ENCODE measurements at places on chromosomes 5 and 9.

DNA sequence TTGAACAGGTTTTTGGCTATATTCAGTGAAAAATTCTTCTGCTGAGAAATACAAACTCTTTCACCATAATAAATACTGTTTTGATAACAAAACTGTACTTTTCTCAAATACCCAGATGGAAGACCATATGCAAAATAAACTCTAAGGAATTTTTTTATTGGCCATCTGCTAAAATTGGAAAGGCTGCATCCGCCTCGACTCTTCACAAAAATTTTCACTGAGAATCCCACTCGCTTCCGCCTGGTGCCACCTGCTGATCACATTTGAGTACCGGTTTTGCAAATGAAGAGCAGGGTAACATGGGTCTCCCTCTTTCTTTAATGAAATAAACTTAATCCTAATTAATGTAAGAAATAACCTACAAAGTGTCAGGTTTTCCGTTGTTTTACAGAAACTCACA lies 76.4 kb downstream of the TTLL11 start:
- no peak for DNase-seq

GRCh38 chr9:117521293-117521692 lies 106.4 kb upstream of the ASTN2 start:
- no peak for DNase-seq

DNA sequence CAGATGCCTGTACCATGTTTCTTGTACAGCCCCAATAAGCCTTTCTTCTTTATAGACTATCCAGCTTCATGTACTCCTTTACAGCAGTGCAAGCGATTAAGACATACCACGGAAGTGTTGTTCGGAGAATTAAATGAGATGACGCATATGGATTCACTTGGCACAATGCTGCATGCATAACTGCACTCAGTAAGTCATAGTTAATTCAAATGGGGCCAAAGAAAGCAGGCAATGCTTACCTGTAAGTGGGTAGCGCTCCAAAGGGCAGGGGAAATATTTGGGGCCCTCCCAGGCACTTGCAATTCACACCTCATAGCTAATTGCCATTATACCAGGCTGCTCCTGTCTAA lies 7.7 kb upstream of the ADRA1B start:
- no peak for DNase-seq

- DNase-seq, result no peak
These were observed 94.9 kb upstream of the PLPPR1 start for GRCh38 chr9:100933656-100934055.

GRCh38 chr5:120614531-120615180 lies 150.6 kb downstream of the PRR16 start:
- no peak for DNase-seq

DNA sequence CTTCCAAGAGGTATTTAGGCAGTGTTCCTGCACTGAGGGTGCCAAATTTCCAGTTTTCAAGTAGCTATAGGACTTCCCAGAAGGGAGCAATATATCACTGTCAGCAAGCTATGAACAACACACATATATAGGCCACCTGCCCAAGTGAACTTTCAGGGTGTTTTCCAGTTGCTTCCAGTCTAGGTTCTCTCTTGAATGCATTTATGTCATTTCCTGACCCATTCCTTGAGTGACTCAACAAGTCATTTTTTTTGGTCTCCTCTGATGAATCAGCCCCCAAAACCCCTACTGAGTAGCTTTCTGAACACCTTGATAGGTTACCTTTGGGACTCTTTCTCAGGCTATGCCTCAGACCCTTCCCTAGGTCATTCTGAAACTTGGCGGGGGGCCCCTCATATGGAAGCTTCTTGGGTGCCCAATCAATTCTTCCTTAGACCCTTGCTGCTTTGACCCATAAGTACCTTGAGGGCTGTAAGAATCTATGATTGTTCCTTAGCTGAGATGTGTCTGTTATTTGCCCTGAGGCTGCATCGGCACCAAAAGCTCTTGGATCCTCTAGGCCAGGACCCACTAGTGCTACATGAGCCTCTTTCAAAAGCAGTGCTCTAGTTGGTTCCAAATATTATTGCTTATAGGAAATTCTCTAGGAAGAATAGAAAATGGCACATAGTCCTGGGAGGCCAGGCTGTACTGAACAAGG lies 12.4 kb downstream of the DNAJB5 start:
- no peak for DNase-seq

DNA sequence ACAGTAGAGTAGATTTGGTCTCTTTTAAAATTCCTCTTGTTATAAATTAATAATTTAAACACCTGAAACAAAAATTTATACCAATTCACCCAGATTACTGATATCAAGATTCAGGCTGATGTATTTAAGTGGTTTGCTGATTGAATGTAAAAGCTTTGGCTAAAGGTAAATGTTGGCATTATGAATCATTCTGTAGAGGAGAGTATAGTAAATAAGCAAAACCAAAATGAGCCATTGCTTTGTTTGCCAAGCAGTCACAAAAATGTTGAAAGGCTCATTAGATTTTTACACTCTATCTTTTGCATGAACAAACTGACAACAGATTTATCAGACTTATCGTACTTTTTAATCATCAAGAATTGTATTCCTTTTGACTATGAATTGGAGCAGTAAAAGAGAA lies 332.6 kb downstream of the FAM170A start:
- no peak for DNase-seq

DNA sequence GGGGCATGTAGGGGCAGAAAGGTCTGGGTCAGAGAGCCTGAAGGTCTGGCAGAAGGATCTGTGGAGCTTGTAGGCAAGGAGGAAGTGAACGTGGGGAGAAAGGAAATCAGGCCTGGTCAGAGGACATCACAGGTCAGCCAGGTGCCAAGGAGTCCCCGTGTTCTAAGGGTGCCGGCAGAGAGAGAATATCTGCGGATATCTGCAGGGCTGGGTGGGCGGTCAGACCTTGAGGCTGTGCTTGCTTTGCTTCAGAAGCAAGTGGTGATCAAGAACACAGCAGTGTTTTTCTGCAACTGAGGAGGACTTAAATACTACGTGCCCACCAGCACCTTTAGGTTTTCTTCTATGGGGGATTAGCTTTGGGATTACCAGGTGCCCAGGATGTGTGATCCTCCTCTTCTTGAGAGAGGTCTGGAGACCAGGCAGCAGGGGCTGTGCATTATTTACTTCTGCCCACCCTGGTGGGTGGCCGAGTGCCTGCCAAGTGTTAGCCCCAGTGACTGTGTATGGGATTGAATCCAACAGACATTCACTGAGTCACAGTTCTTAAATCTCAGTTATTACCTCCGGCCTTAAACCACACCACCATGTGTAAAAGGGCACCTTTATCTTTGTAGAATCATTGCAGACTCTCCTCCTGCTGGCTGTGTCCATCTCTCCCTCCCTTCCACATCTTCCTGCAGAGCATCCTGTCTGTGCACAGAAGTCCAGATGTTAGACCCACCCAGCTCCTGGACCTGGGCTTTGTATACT lies 12.5 kb upstream of the SHB start:
- DNase-seq, result no peak

DNA sequence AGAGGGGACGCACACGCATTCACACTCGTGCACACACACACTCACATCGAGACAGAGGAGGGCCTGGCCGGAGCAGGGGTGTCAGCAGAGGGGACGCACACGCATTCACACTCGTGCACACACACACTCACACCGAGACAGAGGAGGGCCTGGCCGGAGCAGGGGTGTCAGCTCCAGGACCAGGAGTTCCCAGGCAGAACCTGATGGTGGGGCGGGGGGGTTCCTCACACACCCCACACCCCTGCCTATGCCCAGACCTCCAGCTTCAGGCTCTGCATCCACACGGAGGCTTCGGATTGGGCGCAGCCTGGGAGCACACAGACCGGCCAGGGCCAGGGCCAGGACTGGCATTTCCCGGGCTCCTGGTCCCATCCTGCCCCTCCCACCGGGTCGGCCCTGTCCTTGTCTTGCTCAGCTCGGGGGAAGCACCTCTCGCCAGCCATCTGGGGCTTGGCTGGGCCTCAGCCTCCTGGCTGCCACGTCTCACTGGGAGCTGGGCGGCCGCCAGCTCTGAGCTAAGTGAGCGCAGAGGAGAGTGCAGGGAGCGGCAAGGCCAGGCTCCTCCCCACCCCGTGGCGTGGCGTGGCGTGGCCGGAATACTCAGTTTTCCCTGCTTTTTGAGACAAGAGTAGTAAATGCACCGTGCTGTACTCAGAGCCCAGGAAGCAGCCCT lies 31.3 kb downstream of the ADAMTS2 start:
- no peak for DNase-seq

DNA sequence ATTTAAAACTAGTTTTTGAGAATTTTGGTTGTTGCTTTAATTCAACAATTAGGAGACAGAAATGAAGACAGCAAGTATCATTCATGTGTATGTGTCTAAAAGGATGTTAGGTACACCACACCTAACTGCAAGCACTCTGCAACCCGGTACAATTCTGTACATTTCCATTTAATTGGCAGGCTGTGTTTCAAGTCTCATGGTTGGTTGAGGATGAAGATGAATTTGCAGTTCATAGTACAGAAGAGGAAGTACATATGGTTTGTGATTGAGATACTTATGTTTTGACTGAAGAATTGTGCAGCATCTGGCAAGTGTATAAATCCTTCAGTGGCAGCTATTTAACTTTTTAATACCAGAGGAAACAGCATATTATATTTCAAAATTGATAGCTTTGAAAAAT lies 628.7 kb upstream of the ZNF608 start:
- DNase-seq, result no peak

DNA sequence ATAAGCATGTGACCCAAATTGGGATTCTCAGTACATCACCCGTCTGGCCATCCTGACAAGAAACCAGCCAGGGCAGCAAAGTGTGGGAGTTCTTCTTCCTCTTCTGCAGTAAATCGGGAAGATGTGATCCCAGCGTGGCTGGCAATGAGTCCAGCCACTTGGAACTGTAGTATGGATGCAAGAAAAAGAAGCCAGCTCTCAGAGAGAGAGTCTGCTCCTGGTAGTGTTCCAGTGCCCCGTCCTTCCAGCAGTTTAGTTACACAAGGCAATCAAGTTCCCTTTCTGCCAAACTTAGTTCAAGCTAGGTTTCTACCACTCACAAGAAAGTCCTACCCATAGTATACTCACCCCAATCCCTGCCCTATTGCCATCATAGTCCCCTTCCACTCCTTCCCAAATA lies 65.6 kb downstream of the CDK5RAP2 start:
- no peak for DNase-seq

- DNase-seq, result no peak
These were observed at the start of gene PCDHGA6 for GRCh38 chr5:141373673-141374317. TSS of gene PCDHGA6 (plus strand) at chr5:141373891. CDS start at chr5:141374084, 193 bp downstream.

- DNase-seq, result no peak
These were observed 4.8 kb downstream of the CD274 start for GRCh38 chr9:5455181-5455580.

DNA sequence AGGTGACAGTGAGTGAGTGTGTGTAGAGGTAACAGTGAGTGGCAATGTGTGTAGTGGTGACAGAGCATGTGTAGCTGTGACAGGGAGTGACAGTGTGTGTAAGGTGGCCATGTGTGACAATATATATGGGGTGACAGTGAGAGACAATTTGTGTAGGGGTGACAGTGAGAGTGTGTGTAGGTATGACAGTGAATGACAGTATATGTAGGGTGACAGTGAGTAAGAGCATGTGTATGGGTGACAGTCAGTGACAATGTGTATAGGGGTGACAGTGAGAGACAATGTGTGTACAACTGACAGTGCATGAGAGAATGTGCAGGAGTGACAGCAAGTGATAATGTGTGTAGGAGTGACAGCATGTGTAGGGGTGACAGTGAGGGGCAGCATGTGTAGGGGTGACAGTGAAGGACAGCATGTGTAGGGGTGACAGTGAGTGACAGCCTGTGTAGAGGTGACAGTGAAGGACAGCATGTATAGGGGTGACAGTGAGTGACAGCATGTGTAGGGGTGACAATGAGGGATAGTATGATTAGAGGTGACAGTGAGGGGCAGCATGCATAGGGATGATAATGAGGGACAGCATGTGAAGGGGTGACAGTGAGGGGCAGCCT lies 10.1 kb upstream of the GAPT start:
- DNase-seq, result no peak

GRCh38 chr9:72351538-72352453 lies 13.2 kb downstream of the ZFAND5 start:
- no peak for DNase-seq

DNA sequence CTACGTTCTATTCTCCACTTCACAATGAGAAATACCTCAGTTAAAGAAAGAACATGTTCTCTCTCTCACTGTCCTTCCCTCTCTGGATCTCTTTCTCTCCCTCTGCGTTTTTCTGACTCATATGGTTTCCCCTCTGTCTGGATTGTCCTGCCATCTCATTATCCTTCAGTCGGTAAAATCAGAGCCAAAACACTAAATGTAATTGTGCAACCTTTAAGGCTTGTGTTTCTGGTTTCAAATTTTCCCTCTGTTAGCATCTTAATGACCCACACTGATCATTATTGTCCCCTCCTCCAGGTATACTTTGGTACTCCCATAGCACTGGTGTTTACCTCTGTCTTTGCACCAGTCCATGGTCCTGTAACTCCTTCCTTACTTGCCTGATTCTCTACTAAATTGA lies 509.4 kb upstream of the C9orf72 start:
- DNase-seq, result no peak

- DNase-seq, result no peak
These were observed 46.1 kb downstream of the TNFSF15 start for GRCh38 chr9:114759512-114760341.

- DNase-seq, result no peak
These were observed 21.5 kb downstream of the SMIM23 start for GRCh38 chr5:171806976-171807747.

DNA sequence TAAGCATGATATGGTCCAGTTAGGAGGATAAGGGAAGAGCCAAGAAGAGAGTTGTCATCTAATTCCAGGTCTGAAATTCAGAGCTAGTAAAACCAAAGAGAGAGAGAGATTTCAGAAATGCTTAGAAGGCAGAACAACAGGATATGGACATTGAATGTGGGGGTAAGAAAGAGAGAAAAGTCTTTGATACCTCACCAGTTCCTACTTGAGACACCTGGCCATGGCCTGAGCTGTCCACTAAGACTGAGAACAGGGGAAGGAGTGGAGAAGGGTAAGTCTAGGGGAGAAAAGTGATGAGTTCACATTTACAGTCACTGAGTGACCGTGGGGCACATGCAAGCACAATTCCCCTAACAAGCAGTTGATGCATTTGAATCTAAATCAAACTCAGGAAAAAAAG lies 35.5 kb downstream of the TIMD4 start:
- no peak for DNase-seq

DNA sequence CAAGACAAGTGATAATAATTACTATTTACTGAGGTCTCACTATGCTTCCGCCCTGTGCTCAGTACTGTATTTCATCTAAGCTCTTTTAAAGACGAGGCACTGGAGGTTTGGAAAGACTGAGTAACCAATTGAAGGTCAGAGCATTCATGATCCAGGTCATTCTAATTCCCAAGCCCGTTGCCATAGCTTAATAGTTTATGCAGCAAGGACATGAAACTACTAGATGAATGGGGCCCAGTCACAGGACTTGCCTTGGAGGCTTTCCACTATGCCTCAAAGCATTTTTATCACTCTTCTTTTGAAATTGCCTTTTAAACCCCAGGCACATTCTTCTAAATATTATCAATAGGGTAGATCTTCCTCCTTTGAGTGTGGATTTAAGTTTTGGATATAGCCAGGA lies 17.2 kb upstream of the NFIB start:
- no peak for DNase-seq

DNA sequence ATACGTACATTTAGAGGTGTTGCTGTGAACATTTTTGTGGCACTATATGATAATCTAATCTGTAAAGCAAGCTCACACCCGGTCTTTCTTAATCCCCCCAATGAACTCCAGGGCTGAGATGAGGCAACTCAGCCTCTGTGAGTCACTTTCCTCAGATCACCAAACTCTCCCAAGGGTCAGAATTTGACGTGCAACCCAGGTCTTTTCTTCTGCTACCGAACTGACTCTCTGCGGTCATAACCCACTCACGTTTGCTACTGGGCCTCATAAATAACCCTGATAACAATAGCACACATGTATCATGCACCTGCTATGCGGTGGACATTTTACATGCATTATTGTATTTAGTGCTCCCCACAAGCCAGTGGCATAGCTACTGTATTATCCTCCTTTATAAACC lies 153.1 kb downstream of the DROSHA start:
- DNase-seq, result no peak
